Stimulated activated CD8-positive, alpha-beta memory T cell treated with anti-CD3 and anti-CD28 coated beads, Interleukin-2, amount 100 ng/mL, for 48 hours (primary cell): ENCODE measurements at places on chromosomes 5 and 9.

GRCh38 chr5:109750463-109750862 is 60.7 kb downstream of the MAN2A1 start:
- no peak for DNase-seq

- DNase-seq: no peak
Observed at GRCh38 chr9:11500780-11501179, 888.0 kb upstream of the PTPRD start.

- DNase-seq: no peak
Observed at GRCh38 chr9:86672301-86672700, 275.0 kb downstream of the GAS1 start.

DNA sequence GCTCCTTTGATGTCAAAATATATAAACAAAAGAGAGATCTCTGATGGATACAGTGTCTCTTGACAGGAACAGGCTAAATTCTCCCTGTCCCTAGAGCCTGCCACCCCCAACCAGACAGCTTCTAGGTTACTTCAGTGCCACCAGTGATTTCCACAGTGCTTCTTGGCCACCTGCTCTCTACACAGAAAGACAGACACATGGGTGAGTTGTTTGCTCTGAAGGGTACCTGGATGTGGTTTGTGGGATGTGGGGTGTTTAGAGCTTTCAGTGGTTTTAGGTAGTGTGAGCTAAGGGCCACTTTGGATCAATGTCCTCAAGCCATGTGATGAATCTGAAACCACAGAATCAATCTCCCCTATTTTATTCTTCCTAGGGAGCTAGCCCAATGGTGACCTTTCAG is 125.4 kb downstream of the ANKRD18B start:
- DNase-seq: no peak

- DNase-seq: no peak
Observed at GRCh38 chr9:1871626-1872419, 143.3 kb upstream of the SMARCA2 start.

GRCh38 chr5:134371834-134372340 is 518 bp downstream of the UBE2B start:
- DNase-seq: peak; percentile 26

- DNase-seq: no peak
Observed at GRCh38 chr5:119418606-119419100, 33.6 kb upstream of the HSD17B4 start.

- no peak for DNase-seq
Observed at GRCh38 chr5:19534751-19535150, 453.2 kb downstream of the CDH18 start.

DNA sequence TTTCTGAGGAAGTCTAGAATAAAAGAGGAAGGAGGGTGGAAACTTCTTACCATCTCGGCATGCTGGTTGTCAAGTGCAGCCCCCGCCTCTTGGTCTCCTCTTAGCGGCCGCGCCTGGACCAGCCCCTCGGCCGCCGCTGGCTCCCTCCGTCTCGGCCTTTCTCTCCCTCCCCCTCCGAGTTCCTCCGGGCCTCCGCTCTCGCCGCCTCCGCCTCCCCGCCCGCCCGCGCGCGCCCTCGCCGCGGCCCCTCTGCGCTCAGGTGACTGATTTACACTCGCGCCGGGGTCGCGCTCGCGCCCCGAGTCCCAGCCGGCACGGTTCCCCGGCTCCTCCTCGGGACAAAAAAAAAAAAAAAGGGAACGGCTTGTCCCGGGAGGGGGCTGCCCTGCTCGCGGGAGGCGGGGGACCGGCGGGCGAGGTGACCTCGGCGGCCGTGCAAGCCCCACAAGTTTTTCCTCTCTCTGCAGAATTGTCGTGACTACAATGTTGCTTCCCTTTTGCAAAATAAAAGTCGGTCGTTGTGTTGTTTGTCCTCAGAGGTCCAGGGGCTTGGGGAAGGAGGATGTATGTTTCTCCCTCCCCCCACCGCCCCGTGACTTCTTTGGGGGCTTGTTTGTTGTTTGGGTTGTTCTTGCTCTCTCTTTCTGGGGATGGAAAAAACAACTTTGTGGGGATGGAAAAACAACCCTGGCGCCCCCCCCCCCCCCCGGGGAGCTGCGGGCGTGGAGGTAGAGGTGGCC is at the start of gene BNC2:
TSS of gene BNC2 (minus strand) at position 75 of the 740 bp plus-strand sequence. CDS start at position 53, 22 bp downstream.
- DNase-seq: no peak
